EH (cell line): ENCODE measurements at places on chromosomes 1 and 21.

GRCh38 chr21:41808094-41808493 is 41.2 kb upstream of the RIPK4 start:
- no peak for DNase-seq

DNA sequence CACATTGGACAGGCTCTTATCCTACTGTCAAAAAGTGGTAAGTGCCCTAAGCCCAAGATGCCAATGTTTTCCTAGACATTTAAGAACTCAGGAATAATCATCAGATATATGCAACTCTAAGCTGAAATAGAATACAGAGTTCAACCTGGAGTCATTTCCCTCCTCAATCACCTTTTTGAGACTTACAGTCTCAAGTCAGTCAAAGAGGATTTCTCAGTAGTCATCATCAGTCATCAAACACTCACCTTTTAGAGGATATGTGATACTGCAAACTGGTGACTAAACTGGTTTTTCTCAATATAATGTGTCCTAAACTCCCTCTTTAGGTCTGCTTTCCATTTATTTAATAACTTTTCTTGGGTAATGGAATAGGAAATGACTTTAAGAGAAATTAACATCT is 145.3 kb upstream of the ADAMTS5 start:
- no peak for DNase-seq

DNA sequence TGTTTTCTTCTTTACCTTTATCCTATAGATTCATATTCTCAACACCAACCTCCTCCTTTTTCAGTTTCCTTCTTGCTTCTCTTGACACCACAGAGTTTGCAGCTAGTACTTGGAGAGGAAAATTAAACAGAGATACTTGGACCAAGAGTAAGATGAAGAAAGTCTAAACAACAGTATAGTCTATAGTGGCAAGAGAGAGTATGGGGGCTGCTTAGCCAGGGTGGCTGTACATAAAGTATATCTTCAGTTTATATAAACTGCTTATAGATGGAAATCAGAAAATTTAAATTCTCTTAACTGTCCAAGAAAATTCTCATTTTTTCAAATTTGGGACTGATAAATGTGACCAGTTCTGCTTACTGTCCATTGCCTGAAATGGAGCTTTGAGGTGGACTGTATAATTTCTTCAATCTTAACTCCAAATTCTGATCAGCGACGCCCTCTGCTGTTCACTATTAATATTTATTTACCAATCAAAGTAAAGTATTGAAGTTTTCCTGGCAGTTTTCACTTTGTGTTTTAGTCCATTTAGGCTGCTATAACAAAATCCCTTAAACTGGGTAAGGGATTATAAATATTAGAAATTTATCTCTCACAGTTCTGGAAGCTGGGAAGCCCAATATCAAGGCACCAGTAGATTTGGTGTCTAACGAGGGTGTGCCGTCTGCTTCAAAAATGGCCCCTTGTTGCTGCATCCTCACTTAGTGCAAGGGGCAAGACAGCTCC is 14.8 kb upstream of the METTL18 start:
- DNase-seq, result peak; percentile 48

GRCh38 chr1:17569200-17570139 is 30.0 kb downstream of the ARHGEF10L start:
- DNase-seq, result peak; percentile 98
